Thoracic aorta (tissue), 2 donors: ENCODE measurements at places on chromosomes 6 and 20.

DNA sequence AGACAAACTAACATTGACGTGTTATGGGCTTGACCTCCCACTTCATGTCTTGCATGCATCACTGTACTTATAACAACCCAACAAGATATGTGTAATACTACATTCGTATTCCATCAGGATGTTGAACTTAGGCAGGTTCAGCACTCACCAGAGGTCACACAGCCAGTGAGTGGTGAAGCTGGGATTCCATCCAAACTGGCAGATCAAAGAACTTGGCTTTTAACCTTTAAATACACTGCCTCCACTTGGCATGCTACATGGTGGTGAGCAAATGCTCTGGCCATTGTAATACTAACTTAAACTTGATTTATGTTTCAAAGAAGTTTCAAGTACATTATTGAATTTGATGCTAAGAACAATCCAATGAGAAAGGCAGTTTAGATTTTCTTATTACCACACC lies 10.7 kb upstream of the HDDC2 start:
- no peak for DNase-seq

DNA sequence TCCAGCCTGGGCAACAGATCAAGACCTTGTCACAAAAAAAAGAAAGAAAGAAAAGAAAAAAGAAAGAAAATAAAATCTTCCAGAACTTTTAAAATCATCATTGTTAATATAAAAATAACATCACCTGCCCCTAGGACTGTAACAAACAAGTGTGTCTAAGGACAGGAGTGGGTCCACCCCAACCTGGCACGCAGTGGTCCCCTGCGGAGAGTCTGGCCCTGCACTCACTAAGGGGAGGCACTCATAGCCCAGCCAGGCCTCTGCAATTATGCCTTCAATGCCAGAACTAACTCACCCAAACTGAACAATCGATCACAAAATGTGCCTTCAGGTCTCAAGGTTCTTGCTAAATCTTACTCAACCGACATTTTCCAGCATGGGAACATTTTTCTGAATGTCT lies 4.8 kb downstream of the GMEB2 start:
- no peak for DNase-seq

DNA sequence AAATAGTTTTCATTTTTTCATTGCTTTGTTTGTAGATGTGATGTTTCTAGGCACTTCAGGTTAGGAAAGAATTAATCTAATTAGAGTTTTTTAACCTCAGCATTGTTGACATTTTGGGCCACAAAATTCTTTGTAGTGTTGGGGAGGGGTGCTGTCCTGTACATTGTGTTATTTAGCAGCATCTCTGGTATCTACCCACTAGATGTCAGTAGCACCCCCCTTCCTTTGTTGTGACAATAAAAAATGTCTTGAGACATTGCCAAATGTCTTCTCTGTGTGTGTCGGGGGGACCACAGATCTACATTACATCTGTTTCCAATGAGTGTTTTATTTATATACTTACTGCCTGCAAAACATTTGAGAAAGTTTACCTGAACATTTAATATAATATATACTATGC lies 45.6 kb downstream of the EYA4 start:
- DNase-seq = no peak

DNA sequence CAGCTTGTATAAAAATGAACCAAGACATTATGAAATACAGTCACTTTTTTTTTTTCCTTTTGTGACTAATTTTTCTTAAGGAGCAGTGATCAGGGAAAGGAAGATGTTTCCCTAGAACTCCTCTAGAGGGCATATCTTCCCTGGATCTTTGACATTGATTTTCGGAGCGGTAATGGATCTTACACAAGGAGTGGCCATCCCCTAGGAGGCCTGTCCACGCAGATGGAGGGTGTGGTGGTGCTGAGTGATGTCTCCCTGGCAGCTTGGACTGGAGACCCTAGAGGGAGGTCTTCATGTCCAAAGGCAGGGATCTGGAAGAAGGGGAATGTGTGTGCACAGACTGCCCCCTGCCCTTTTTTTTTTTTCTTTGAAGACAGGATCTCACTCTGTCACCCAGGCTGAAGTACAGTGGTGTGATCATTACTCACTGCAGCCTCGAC lies 7.0 kb upstream of the KIFC1 start:
- no peak for DNase-seq

DNA sequence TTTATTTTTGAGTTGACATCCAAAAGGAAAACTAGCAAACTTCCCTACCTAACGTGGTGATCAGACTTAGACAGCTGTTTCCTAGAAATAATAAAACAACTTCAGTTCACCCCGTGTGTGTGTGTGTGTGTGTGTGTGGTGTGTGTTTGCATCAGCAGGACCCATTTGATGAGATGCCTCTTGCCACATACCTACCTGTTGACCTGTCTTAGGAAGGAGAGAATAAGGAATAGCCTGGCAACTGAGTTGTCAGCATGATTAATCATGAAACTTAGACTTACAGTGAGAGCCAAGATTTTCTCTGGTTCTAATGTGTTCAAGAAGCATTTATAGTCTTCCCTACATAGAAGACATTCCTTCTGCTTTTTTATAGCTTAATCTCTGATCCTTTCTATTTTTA lies 16.1 kb upstream of the PBOV1 start:
- DNase-seq = no peak

DNA sequence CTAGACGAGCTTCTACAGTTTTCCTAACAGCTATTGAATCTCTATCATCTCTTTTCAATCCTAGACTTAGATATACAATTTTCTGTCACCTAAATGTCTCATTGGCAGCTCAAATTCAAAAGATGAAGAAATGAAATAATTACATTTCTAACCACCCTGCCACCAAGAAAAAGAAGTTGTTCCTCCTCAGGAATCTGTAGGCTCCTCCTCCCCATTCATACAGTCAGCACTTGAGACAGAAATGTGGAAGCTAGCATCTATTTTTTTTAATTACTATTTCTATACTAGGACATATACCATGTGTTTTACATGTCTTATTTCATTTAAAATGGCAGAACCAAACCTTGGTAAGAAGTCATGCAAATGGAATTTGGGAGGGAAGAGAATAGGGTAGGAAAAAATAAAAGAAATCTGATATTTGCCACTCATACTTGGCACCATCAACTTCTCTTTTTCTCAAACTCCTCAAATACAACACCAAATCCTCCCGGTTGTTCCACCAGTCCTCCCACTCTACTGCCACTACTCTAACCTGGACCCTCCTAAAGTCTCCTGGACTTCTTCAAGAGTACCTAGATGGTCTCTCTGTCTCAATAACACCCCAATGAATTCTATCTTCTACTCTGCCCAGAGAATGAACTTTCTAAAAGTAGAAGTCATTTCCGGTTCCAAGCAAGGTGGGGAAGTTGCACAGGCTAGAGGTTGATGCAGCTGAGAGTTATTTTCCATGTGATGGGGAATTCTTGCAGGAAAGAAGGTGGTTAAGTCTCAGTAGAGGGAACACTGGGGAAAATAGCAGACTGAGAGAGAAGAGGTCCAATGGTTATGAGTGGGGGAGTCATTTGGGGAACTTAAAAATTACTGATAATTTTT lies 54.1 kb downstream of the ATXN1 start:
- no peak for DNase-seq

DNA sequence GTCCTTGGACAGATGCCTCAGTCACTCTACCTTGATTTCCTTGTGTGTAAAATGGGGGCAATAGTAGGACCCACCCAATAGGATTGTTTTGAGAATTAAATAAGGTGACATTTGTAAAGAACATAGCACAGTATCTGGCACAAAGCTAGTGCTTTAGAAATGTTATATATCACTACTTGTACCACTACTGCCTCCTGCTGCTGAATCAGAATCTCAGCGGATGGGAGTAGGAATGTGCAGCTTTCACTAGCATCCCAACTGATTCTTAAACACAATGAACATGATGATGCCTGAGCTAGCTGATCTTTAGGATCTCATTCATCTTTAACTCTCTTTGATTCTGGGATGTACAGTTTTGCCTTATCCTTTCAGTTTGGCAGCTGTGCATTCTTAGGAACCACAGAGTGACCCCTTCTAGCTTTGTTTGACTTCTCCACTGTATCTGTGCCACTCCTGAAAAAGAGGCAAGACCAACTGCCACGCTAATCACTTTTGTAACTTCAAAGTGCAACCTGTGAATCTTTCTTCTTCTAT lies 7.2 kb downstream of the PBOV1 start:
- DNase-seq = no peak

- no peak for DNase-seq
Measured at GRCh38 chr6:6892744-6893583, 214.8 kb upstream of the RREB1 start.

DNA sequence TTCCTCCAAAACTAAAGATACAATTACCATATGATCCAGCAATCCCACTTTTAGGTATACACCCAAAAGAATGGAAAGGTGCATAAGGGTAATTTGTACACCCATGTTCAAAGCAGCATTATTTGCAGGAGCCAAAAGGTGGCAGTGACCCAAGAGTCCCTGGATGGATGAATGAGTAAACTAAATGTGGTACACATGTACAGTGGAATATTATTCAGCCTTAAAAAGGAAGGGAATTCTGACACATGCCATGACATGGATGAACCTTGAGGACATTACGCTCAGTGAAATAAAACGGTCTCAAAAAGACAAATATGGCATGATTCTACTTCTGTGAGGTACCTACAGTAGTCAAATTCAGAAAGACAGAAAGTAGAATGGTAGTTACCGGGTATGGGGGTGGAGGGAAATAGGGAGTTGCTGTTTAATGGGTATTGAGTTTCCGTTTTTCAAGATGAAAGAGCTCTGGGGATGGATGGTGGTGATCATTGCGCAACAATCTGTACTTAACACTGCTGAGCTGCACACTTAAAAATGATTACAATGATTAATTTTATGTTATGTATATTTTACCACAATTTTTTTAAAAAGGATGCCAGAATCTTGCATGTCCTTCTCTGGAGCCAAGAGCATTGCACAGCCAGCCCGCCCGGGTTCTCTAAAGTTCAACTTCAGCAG lies 518.9 kb upstream of the JARID2 start:
- no peak for DNase-seq

DNA sequence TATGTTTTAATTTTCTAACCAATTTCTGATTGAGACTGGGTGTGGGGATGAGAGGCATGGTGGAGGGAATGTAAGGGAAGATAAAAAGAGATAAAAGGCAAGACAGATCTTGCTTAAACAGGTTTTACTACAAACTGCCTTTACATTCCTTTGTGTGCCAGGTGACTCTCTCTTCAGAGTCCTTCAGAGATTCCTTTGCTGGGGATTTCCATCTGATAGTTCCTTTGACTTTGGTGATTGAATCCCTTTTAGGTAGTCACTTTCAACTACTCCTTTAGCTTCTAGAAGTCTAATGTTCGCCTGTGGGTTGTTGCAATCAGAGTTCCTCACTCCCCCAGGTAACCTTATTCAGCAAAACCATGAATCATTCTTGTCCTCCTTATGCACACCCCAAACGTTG lies 283.3 kb upstream of the MANEA start:
- DNase-seq = no peak

- no peak for DNase-seq
Measured at GRCh38 chr6:43943781-43944250, 173.8 kb downstream of the VEGFA start.

GRCh38 chr20:3350422-3350821 lies 57.0 kb downstream of the DNAAF9 start:
- DNase-seq = no peak

GRCh38 chr6:139442188-139442671 lies 67.8 kb upstream of the CITED2 start:
- no peak for DNase-seq
